ENCODE measurements at places on chromosomes 12 and 14.

GRCh38 chr12:93243382-93243688, 134.4 kb upstream of the NUDT4 start:
- no peak for DNase-seq
- no peaks in the 10 kb centered on the region for H3K27me3 ChIP-seq
- no peak overlapping the region for H3K27ac ChIP-seq
- H3K4me1 ChIP-seq: peaks cover 47% of the 10 kb centered on the region
- H3K4me3 ChIP-seq: peak overlapping the region; percentile 15
- H3K36me3 ChIP-seq: no peaks in the 10 kb centered on the region

GRCh38 chr12:88273450-88273849, 131.3 kb downstream of the TMTC3 start:
- no peak overlapping the region for H3K27ac ChIP-seq
- H3K27me3 ChIP-seq: no peaks in the 10 kb centered on the region
- DNase-seq: no peak
- no peaks in the 10 kb centered on the region for H3K36me3 ChIP-seq
- H3K4me3 ChIP-seq: no peak overlapping the region

GRCh38 chr12:30450226-30450625, 245.4 kb downstream of the IPO8 start:
- H3K27ac ChIP-seq: no peak overlapping the region
- no peaks in the 10 kb centered on the region for H3K4me1 ChIP-seq
- no peaks in the 10 kb centered on the region for H3K27me3 ChIP-seq
- DNase-seq: no peak
- no peak overlapping the region for H3K4me3 ChIP-seq
- no peaks in the 10 kb centered on the region for H3K36me3 ChIP-seq

GRCh38 chr12:11879306-11879705, 191.4 kb upstream of the BCL2L14 start:
- H3K27me3 ChIP-seq: no peaks in the 10 kb centered on the region
- no peaks in the 10 kb centered on the region for H3K36me3 ChIP-seq
- peaks cover 48% of the 10 kb centered on the region for H3K4me1 ChIP-seq
- no peak overlapping the region for H3K4me3 ChIP-seq

GRCh38 chr14:57835766-57836165, 30.1 kb downstream of the SLC35F4 start:
- H3K4me3 ChIP-seq: no peak overlapping the region
- no peaks in the 10 kb centered on the region for H3K4me1 ChIP-seq
- no peaks in the 10 kb centered on the region for H3K36me3 ChIP-seq
- H3K27ac ChIP-seq: no peak overlapping the region

DNA sequence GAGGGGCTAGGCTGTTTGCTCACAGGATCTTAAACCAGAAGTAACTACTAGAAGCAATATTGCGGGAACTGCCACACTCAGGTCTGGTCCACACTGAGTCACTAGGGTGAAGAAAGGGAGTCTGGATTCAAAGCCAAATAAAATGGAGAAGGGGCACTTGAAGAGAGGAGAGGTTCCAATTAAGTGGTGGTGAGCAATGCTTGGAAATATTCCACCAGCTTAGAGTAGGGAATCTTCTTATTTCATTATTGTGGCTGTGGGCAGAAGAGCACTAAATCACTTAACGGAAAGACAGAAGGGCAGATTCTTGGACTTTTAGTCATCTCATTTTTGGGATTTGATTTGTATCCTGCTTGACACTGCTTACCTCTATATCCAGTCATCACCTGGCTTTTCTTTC, 48.6 kb upstream of the PPP1R12A start:
- H3K4me1 ChIP-seq: no peaks in the 10 kb centered on the region
- no peaks in the 10 kb centered on the region for H3K27me3 ChIP-seq

Measured in HepG2 (cell line).